ENCODE measurements at places on chromosomes 5 and 9. TPM values are rescaled to one million over a fixed set of nuclear protein-coding genes. Genes with fewer than 3 reads are reported as not detected.

DNA sequence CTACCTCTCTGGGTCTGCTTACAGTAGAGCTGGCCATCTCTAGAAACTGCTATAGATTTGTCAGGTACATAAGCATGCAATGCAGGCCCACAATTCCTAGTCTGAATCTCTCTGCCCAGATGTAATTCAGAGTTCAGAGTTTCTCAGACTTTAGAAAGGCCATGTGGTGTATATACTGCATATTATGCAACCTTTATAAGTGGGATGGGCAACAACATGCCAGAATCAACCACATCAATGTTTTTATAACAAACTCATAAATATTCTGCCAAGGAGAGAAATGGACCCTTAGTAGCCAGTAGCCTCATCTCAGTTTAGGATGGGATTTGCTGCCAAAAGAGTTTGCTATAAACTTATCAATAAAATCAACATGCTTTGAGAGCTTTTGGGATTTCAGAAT, 78.8 kb downstream of the SLC1A1 start:
- no peaks in the 10 kb centered on the region for H3K27me3 ChIP-seq
- H3K4me1 ChIP-seq, result no peaks in the 10 kb centered on the region
- H3K4me3 ChIP-seq, result no peak overlapping the region
- no peak for DNase-seq
- H3K36me3 ChIP-seq, result no peaks in the 10 kb centered on the region

GRCh38 chr9:124262649-124262972, 4.9 kb downstream of the NEK6 start:
- H3K4me1 ChIP-seq, result peaks cover 62% of the 10 kb centered on the region
- H3K4me3 ChIP-seq, result no peak overlapping the region

DNA sequence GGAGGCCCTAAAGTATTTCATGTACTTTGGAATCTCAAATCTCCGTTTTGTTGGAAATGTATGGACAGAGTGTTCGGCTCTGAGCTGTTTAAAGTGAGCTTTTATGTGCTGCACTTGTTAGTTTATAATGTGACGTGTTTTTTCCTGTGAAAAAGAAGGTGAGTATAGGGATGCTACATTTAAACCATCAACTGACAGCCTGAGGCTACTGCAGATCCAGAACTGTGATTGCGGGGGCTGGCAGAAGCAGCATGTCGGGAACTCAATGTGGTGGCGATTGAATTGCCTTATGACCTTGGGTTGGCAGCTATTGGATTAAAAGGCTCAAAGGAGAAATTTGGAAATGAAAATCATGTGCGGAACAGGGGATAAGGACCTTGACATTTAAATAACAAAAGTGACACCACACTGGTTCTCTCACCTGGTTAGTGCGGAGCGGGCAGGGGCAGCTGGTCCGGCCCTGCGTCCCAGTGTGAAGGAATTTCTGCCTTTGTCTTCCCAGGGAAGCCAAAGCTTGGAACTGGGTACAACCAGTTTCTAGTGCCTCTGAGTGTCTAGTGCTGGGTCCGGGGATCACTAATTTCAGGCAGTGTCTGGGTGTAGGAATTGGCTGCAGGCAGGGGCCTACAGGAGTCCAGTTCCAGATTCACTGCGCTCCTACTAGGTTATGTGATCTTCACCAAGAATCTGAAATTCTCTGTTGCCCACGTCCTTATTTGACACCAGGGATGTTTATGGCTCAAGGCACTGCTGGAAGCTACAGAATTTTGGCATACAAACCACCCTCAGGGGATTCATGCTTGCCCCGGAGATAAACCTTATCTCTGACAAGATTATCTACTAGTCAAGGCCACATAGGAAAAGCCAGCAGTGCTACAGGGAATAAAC, 120.7 kb upstream of the ERCC6L2 start:
- no peak overlapping the region for H3K27ac ChIP-seq
- H3K4me1 ChIP-seq, result no peaks in the 10 kb centered on the region
- H3K36me3 ChIP-seq, result no peaks in the 10 kb centered on the region
- H3K4me3 ChIP-seq, result no peak overlapping the region

DNA sequence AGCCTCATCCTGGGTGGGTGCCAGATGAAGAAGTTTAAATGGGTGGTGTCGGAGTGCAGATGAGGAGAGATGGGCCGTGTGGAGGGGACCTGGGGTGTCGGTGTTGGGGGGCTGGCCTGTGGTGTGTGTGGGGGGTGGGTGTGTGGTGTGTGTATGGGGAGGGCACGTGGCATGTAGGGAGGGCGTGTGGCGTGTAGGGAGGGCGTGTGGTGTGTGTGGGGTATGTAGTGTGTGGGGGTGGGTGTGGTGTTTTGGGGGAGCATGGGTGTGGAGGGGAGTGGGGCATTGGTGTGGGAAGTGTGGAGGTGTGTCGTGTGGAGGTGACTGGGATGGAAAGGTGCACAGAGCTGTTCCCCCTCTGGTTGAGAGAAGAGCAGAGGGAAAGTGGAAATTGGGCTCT, 34.5 kb downstream of the SLC46A2 start:
- no peaks in the 10 kb centered on the region for H3K27me3 ChIP-seq
- H3K4me1 ChIP-seq, result no peaks in the 10 kb centered on the region
- H3K36me3 ChIP-seq, result peaks cover 15% of the 10 kb centered on the region
- H3K4me3 ChIP-seq, result no peak overlapping the region
- no peak overlapping the region for H3K27ac ChIP-seq

DNA sequence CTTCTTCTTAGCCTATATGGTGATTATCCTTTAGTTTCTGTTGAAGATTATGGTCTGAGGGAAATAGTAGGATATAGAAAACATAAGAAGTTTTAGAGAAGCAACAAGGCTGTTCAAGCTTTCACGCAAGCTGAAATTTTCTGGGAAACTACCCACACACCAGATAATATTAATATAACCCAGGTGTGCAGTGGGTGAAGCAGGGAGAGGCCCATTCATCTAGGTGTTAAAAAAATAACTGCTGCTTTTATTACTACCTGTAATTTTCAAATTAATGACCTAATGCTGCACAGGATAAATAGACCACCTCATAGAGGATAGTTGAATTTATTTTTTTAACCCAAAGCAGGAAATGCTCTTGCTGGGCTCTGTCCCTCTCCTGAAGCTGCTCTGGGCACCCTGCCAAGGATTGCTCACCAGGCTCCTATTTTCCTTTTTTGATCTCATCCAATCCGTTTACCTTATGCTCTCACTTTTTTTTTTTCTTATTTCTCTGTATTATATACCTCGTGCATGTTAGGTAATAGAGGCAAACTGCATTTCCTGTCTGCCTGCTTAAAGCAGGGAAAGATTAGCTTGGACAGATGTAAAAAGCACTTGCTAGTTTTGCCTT, 124.3 kb upstream of the SLC12A2 start:
- no peak for DNase-seq
- H3K4me1 ChIP-seq, result no peaks in the 10 kb centered on the region
- no peak overlapping the region for H3K27ac ChIP-seq
- no peak overlapping the region for H3K4me3 ChIP-seq

- H3K27ac ChIP-seq, result no peak overlapping the region
- no peaks in the 10 kb centered on the region for H3K27me3 ChIP-seq
- H3K4me3 ChIP-seq, result no peak overlapping the region
- no peaks in the 10 kb centered on the region for H3K36me3 ChIP-seq
- no peaks in the 10 kb centered on the region for H3K4me1 ChIP-seq
Observed at GRCh38 chr5:97636766-97637165, 453.7 kb upstream of the RIOK2 start.

GRCh38 chr5:72434056-72434780, 73.0 kb downstream of the ZNF366 start:
- no peaks in the 10 kb centered on the region for H3K27me3 ChIP-seq
- peaks cover 46% of the 10 kb centered on the region for H3K4me1 ChIP-seq
- H3K4me3 ChIP-seq, result no peak overlapping the region

The ANKRD33B gene
- 7.2 TPM for total RNA-seq

The WDR38 gene
- total RNA-seq, result not detected
